Stimulated activated CD4-positive, alpha-beta T cell treated with anti-CD3 and anti-CD28 coated beads, Interleukin-4, amount 100 ng/mL, for 4 hours (primary cell): ENCODE measurements at places on chromosomes 6 and 20.

- no peak for DNase-seq
Measured at GRCh38 chr6:53568776-53569616, 24.1 kb upstream of the GCLC start.

DNA sequence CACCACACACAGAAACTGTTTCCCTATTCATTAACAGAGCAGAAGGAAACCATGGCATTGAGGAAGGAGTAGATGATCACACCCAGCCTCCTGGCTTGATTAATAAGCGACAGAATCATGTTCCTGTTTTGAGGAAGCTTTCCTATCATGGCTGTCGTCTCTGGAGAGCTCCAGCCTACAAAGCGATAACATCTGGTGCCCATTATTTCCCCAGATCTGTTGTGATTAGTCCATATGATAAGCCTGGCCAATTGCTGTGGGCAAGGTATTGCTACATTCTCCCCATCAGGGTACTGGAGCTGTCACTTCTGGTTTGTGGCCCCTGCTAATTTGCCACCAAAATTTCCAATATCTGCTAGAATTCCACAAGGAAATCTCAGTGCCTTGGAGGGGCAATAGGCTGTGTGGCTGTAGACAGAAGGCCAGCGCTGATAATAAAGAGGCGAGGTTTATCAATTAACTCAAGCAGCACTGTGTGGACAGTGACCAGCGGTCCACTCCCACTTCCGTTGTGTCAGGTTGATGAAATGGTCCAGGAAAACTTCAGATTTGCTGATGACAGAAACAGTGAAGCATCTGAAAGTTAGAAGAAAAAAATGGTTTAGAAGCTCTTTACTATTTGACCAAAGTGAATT, 66.4 kb downstream of the OLIG3 start:
- no peak for DNase-seq

GRCh38 chr6:48834706-48835105, 628.3 kb downstream of the MMUT start:
- no peak for DNase-seq

DNA sequence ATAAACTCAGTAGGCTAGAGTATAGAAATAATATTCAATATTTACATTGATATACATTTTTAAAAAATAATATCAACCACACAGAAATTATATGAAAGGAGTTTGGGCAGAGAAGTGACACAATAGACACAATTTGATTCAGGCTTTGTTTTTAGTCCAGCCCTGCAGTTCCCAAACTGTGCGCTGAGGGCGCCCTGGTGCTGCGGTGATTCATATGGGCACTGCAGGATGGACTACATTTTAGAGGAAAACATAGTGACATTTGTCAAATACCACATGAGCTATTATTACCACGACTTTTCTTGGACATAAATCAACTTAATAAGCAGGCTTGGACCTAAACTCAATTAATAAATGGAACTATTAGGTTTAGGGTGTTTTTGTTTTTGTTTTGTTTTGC, 364.3 kb upstream of the ID4 start:
- no peak for DNase-seq

GRCh38 chr20:8811801-8812594, 256.9 kb upstream of the PLCB4 start:
- no peak for DNase-seq

- no peak for DNase-seq
Measured at GRCh38 chr20:60097285-60097684, 139.1 kb downstream of the CDH26 start.

DNA sequence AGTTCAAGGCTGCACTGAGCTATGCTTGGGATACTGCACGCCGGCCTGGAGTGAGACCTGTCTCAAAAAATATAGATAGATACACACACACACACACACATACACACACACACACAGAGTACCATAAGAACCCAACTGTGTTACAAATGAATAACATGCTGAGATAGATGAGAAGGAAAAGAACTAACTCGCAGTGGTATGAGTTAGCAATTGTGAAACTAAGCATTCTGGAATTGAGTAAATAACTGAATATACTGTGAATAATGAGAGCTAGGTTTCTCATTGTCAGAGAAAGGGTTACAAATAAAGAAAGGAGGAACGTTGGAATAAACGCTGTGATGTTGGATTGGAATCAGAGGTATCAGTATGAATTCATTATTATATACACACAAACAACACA, 14.6 kb upstream of the FAXC start:
- DNase-seq = no peak

DNA sequence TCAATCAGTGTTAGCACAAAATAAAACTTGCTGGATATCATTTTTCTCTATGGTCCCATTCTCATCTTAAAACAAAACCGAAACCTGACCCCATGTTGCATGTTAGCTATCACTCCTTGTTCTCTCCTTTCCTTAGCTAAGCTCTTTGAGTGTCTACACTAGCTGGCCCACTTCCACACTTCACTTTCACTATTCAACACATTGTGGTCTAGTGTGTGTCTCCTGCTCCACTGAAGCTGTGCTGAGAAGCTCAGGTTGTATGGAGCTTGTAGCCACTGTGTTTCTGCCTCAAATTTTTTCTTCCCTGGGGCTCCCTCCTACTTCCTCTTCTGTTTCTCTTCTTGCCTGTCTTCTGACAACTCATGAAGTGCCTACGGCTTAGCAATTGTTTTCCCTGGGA, 223.0 kb downstream of the NKAIN2 start:
- no peak for DNase-seq

DNA sequence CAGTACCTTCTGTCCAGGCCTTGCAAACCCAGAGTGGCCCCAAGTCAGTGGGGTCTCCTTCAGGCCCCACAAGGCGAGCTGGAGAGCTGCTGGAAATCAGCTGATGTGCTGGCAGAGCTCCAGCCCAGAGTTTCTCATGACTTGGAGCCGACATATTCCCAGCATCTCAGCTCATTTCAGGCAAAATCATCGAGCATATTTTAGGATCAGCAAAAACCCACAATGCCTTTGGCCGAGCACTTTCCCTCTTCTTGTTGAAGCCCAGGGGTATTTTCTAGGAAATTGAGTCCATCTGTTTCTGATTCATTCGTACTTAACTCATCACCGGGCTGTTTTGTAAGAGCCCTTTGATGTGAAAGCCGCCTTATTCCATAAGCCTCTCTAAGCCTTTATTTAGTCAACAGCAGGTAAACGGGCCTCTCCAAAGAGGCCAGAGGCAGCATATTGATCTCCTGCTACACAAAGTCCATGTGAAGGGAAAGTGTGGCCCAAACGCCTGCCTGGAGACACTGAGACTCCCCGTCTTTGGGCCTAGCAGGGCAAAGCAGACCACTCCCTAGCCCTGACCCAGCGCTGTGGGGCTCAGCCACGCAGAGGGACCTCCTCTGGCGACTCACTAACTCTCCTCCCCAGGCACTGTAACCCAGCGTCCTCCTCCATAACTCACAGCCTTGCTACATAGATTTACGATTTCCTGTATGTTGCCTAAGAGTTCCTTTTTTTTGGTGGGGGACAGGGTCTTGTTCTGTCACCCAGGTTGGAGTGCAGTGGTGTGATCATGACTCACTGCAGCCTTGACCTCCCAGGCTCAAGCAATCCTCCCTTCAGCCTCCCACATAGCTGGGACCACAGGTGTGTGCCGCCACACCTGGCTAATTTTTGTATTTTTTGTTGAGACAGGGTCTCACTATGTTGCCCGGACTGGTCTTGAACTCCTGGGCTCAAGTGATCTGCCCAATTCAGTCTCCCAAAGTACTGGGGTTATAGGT, 12.1 kb upstream of the C20orf203 start:
- no peak for DNase-seq

- no peak for DNase-seq
Measured at GRCh38 chr6:77105091-77105490, 358.2 kb downstream of the HTR1B start.

GRCh38 chr6:156994215-156995076, 217.3 kb downstream of the ARID1B start:
- DNase-seq = no peak

GRCh38 chr6:111222341-111222740, 135.0 kb downstream of the SLC16A10 start:
- DNase-seq = no peak

- no peak for DNase-seq
Measured at GRCh38 chr6:18154507-18155149, at the start of gene TPMT. Gene TPMT (minus strand): TSS chr6:18155077. CDS start chr6:18149127, 5,950 bp downstream.

DNA sequence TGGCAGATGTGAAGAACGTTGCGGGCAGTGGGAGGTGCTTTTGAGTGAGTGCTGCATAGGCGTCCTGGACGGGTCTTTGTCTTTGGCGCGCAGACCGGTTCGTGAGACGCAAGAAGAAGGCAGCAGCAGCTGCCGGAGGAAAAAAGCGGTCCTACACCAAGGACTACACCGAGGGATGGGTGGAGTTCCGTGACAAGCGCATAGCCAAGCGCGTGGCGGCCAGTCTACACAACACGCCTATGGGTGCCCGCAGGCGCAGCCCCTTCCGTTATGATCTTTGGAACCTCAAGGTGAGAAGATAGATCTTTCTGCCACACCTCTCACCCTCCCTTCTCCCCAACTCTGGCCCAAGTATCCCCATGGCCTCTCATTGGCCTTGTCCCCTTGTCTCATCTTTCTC, 1.1 kb downstream of the ABT1 start:
- no peak for DNase-seq

DNA sequence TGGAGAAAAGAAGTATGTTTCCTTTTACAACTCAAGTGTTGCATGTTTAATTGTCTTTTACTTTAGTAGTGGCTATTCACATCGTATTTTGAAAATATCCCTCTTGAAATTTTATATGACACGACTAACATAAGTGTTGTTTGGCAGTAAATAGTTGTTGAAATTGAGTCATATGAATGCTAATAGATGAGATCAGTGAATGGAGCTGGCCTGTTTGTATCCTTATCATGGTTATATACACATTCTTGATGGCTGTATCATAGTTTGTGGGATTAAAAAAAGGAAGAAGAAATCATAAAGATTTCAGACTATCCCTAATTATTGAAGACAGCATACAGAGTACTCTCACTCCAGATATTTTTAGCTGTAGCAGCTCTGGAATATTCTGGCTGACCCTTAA, 8.2 kb upstream of the RAE1 start:
- no peak for DNase-seq

DNA sequence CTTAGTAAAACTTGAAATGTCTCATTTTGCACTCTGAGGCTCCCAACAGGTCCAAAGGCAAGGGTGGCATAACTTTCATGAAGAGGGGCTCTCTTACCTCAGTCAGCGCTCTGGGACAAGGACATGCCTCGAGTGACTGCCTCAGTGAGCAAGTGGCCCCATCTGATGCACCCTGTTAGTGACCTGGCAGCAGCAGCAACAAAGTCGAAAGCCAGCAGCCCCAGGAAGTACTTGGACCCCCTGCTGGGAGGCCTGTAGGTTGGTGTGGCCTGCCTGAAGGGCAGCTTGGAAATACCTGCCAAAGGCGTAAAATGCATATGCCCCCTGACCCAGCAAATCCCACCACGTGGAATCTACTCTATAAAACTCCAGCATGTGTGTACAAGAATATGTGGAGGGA, 13.2 kb downstream of the MAP1LC3A start:
- no peak for DNase-seq

GRCh38 chr20:50343125-50343489, 152.5 kb downstream of the CEBPB start:
- DNase-seq = no peak

- DNase-seq = no peak
Measured at GRCh38 chr6:116764961-116765841, at the start of gene FAM162B. Gene FAM162B (minus strand): TSS chr6:116765719. CDS start chr6:116765576, 143 bp downstream.

DNA sequence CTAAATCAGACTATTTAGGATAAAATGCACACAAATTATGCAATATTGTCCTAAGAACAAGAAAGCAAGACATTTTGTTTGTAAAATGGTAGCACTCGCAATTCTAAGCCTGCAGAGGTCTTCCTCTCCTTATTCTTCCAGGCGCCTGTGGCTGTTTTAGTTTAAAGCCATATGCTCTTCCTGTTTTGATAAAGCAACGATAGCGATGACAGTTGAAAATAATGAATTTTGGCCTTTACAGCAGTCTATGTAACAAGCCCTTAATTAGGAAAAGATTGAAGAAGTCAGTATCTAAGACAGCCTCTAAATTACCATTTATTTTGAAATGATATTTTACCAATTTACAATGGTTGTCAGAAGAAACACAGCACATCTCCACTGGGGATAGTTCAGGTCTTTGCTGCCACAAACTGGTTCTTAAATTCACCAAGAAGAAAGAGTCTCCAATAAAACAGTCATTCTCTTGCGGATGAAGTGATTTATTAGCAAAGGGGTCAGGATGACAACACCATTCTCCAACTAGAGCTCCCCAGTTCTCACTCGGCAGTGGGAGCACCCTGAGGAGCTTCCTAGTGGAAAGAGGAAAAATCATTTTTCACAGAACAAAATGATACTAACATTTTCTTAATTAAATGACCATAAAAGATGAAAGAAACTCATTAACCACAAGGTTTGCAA, 21.4 kb downstream of the UBE3D start:
- no peak for DNase-seq

DNA sequence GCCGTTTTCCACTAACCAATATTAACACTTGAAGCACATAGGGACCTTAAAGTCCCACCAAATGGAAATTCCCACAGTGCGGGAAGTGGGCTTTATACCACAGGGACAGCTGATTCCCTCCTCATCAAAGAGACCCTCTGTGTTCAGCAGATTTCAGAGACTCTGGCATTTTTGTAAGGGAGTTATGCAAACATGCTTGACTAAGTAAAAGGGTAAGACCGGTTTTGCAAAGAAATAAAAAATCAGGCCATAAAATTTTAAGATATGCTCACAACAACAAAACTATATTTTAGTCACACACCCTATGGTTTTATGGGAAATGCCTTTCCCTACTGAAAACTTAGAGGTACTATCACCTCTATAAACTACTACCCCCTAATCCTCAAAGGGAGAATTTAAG, 45.4 kb upstream of the SPTLC3 start:
- no peak for DNase-seq

DNA sequence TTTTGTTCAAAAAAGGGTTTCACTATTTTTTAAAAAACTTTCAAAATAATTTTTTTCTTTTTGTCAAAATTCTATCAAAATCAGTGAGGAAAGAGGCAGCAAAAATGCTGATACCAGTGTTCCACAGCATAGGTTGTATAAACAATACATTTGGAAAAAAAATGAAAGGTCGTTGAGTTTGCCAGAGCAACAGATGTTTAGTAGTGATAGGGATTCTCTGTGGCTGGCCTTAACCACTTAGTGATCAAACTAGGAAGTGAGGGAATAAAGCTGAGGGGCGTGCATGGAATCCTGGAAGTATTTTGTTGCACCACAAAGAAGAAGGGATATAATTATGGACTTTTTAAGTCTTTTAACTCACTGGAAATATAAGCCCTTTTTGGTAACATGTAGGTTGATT, 555.3 kb upstream of the CHD6 start:
- DNase-seq = no peak

DNA sequence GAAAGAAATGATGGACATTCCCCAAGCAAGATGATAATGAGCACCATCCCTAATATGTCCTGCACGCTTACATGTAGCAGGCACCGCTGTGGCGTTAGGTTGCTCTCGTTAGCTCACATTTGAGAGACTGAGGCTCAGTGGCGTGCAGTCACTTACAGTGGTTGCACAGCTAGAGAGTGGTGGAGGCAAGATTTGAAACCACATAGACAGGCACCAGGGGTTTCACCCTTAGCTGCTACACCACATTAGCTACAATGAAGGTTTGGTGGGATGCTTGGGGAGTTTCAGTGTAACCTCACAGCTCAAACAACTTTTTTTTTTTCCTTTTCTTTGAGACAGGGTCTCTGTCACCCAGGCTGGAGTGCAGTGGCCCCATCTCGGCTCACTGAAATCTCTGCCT, 3.7 kb downstream of the COX4I2 start:
- DNase-seq = no peak
